Left hindlimb (tissue), 1 donor: ENCODE measurements at places on chromosomes 5 and 9.

GRCh38 chr9:115673599-115673998 lies 480.0 kb upstream of the PAPPA start:
- no peak for DNase-seq

DNA sequence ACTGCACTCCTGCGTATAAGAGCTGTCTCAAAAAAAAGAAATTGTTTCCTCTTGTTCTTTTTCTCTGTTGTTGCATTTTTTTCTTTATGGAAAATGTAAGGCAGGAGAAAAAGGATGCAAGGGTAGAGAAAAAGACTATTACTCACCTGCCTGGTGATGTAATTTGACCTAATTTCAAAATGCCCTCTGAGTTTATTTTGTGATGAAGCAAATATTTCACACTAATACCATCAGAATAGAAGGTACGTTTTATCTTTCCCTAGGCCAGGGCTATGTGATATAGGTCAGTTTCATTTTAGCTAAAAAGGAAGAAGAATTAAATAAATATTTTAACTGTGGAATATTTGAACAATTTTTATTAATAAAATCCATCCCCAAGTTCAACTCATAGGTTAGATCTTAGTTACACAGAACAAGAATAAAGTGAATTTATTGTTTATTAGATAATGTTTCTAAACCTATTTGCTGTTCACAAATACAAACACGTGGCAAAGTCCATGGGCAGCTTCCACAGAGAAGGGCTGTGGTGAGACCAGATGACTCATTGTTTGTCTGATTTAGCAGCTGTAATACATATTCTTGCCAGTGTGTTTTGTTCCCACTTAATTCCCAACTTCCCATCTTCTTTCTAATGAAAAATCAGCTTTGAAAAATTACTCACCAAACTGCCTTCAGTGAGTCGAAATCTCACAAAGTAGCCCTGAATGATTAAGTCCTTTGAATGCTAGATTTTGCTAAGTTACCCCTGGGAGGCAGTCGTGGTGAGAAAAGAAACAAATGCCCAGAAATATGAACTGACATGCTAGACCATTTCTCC lies 52.8 kb upstream of the CCDC112 start:
- DNase-seq, result no peak

DNA sequence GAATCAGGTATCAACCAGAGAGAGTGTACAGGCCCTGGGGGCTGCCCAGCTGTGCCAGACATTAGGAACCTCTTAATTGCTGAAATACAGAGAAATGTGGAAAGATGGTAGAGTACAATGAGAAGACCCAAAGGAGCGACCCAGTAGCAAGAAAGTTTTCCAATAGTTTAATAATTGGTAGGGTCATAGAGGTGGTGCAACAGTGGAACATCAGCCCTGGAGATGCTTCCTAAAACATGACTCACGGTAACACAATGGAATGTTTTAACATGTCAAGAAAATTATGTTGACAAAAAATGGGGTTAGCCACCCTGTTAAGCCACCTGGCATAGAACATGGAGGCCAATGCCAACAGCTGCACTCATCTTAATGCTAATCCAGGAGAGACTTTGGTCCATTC lies 284.1 kb downstream of the ELAVL2 start:
- no peak for DNase-seq

DNA sequence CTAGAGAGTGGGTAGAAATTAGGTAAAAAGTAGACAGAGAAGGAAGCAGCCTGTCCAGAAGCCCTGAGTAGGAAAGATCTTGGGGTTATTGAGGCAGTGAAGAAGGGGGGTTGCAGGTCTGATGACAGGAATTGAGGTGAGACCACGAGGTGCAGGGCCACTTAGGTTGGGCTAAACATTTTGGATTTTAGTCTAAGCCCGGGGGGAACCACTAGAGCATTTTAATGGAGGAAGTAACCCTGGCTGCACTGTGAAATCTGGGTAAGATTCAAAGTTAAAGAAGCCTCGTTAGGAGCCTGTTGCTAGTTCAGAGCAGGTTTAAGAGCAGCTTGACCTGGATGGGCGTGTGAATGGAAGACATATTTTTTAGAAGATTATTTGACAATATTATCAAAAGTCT lies 38.3 kb downstream of the MAP3K1 start:
- no peak for DNase-seq

- no peak for DNase-seq
Measured at GRCh38 chr9:114185570-114186490, 30.5 kb downstream of the COL27A1 start.

DNA sequence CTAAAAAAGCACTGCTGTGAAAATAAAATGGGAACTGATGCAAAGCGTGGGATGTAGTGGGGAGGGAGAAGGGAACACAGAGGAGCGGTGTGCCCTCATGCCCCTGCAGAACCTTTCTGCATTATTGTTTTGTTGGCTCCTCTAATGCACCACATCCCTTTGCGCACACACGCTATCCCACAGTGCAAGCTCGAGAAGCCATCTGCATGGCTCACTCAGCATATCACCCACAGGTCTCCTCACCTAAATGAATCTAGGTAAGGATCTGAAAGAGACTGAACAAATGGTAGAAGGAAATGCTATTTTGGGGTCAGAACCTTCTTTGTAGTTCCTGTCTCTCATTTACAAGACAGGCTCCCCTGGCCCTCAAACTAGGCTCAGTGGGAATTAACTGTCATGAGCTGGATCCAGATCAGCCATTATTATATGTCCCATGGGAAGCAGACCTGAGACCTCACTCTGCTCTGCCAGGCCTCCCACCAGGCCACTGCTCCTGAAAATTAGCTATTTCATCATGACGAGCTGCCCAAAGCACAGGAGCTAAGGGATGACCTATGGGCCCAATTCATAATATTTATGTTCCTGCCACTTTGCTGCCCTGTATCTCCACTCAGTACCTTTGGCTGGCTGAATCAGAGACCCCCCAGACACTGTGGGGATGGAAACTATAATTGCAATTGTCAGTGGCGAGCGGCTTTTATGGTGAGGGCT lies 169.4 kb downstream of the SPOCK1 start:
- no peak for DNase-seq

DNA sequence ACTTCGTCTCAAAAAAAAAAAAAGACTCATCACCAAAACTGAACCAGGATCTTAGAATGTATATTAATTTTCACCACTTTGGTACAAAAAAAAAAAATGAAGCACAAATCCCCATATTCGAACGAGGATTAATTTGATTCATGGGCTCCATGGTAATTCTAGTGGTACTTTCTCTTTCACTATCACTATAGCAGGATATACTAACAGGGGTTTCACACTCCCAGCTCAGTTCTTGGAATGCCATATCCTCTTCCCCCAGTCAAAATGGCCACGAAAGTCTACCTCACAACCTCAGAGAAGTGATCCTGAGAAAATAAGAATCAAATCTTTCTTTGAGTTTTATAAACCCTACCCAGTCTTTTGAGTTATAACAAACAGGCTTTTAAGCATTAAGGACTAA lies 235.7 kb downstream of the FBXL17 start:
- DNase-seq, result no peak

- DNase-seq, result peak; percentile 95
Measured at GRCh38 chr9:36163049-36163785, 6.0 kb upstream of the CCIN start.

DNA sequence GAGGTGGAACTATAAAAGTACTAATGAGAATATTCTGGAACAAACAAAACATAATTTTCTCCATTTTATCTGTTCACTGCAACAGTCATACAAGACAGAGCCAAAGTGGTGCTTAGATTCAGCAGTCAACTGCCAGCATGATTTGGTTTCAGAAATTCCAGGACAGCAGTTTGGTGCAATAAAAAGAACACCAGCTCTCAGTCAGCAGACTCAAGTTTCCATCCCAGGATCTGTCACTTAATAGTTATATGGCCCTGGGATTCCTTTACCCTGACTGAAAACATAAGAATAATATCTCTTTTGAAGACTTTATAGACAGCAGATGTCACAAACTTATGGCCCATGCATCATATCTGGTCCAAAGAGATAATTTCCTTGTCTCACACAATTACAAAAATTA lies 92.8 kb upstream of the RASEF start:
- no peak for DNase-seq

GRCh38 chr5:173457482-173457881 lies 129.3 kb upstream of the STC2 start:
- peak; percentile 39 for DNase-seq

DNA sequence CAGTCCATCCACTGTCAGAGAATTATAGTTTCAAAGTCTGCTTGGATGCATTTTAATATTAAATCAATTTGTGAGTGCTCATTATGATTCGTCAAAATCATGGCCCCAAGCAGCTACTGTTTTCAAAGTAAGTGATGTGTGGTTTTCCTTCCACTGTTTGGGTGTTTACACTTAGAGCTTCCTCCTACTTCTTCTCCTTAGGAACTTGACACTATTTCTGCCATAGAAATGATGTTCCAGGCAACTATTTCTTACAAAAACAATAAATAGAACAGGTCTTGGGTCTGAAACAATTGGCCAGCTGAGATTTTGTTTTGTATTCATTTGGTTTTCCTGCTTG lies 132.8 kb upstream of the RAI14 start:
- no peak for DNase-seq

- no peak for DNase-seq
Measured at GRCh38 chr5:80399526-80400239, 8.2 kb upstream of the ZFYVE16 start.

- no peak for DNase-seq
Measured at GRCh38 chr9:128065907-128066712, 1.0 kb downstream of the NAIF1 start.

- DNase-seq, result no peak
Measured at GRCh38 chr5:155726267-155726666, 600.7 kb upstream of the SGCD start.

GRCh38 chr5:159833088-159833487 lies 83.2 kb upstream of the ADRA1B start:
- DNase-seq, result no peak
